ENCODE measurements at places on chromosomes 5 and 9.

- no peaks in the 10 kb centered on the region for H3K36me3 ChIP-seq
- H3K27me3 ChIP-seq, result no peaks in the 10 kb centered on the region
- no peak overlapping the region for H3K27ac ChIP-seq
- peaks cover 3% of the 10 kb centered on the region for H3K4me1 ChIP-seq
These were observed 805.5 kb upstream of the DMAC1 start for GRCh38 chr9:8605096-8605495.

DNA sequence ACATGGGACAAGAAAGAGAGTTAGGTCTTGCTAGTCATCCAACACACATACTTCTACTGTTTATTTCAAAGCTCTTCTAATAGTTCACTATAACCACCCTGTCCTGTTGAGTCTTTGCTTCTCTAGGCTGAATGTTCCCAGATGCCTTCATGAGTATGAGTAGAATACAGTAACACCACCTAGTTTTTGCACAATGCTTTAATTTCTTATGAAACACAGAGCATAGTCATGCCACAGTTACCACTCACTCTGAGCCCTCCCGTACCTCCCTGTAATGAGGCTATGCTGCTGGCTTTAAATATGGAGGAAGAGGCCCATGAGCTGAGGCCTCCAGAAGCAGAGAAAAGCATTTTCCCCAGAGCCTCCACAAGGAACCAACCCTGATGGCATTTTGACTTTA lies 75.0 kb upstream of the SLC1A3 start:
- no peaks in the 10 kb centered on the region for H3K36me3 ChIP-seq
- no peaks in the 10 kb centered on the region for H3K27me3 ChIP-seq
- H3K4me1 ChIP-seq, result peaks cover 6% of the 10 kb centered on the region
- H3K4me3 ChIP-seq, result no peak overlapping the region
- H3K27ac ChIP-seq, result no peak overlapping the region
- no peak for DNase-seq

- peaks cover 12% of the 10 kb centered on the region for H3K4me1 ChIP-seq
- no peaks in the 10 kb centered on the region for H3K27me3 ChIP-seq
- no peak overlapping the region for H3K27ac ChIP-seq
These were observed 25.6 kb downstream of the GOLGA2 start for GRCh38 chr9:128249908-128250838.

DNA sequence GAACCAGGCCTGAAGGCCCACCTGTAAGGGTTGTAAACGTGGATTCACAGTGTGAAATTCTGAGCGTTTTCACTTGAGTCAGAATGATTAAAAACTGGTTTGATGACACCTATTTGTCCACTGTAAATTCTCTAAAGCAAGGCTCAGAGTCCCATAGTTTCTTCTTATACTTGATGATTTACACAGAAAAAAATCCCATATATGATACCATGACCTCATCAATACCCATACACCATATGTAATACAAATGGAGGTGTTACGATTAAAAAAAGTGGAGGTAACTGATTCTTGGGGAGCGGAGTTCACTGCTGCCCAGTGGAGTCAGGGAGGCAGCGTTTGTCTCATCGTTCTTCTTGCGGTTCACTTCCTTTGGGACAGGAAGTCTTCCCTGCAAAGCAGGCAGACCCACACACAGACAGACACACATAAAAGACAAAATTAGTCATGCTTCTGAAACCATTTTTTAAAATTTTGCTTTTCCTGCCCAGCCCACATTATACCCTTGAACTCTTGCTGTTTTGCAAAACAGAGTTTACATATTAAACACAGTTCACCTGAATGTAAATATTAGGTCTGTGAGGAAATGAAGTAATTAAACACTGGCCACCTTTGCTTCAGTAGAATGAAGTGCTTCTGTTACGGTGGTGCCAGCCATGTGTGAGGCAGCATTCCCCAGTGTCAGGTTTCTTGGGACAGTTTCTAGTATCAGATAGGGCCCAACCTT lies 26.2 kb downstream of the NREP start:
- peaks cover 99% of the 10 kb centered on the region for H3K36me3 ChIP-seq
- no peak overlapping the region for H3K4me3 ChIP-seq
- H3K27ac ChIP-seq, result no peak overlapping the region

DNA sequence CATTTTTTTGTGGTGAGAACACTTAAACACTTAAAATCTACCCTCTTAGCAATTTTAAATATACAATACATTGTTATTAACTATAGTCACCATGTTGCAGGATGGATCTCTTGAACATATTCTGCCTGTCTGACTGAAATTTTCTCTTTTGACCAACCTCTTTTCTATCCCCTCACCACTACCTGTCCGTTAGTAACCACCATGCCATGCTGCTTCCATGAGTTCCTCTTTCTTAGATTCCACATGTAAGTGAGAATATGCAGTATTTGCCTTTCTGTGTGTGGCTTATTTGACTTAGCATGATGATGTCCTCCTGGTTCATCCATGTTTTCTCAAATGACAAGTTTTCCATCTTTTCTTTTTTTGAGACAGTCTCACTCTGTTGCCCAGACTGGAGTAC lies 48.5 kb upstream of the NAA35 start:
- H3K36me3 ChIP-seq, result no peaks in the 10 kb centered on the region
- H3K4me3 ChIP-seq, result no peak overlapping the region
- no peak overlapping the region for H3K27ac ChIP-seq
- no peaks in the 10 kb centered on the region for H3K27me3 ChIP-seq
- DNase-seq, result no peak

DNA sequence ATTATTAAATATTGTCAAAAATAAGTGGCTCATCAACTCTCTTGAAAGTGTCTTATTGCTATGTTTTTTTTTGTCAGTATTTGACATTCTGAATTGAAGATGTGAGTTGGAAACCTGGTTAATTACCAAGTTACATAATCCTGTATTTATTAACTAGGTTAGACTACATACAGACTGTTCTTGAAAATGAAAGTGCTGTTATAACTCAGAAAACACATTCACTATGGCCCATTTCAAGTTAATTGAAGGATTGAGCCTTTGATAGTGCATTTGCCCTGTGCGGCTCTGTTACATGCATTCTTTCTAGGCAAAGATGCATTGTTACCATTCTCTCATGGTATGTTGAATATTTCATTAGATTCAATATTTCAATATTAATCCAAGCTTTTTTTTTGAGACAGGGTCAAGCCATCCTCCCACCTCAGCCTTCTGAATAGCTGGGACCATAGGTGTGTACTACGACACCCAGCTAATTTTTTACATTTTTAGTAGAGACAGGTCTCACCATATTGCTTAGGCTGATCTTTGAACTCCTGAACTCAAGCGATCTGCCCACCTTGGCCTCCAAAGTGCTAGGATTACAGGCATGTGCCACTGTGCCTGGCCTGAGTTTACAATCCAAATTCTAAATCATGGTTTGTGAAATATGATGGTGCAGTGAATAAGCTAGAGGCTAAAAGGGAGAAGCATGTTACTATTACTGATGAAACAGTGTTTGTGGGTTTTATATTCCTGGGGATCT lies 10.0 kb downstream of the CTNNA1 start:
- H3K27ac ChIP-seq, result no peak overlapping the region
- no peak overlapping the region for H3K4me3 ChIP-seq
- H3K27me3 ChIP-seq, result no peaks in the 10 kb centered on the region
- H3K36me3 ChIP-seq, result peaks cover 51% of the 10 kb centered on the region

GRCh38 chr5:16995372-16995771 lies 59.3 kb upstream of the MYO10 start:
- H3K4me3 ChIP-seq, result no peak overlapping the region
- H3K36me3 ChIP-seq, result no peaks in the 10 kb centered on the region
- DNase-seq, result no peak
- H3K27ac ChIP-seq, result no peak overlapping the region
- no peaks in the 10 kb centered on the region for H3K27me3 ChIP-seq

DNA sequence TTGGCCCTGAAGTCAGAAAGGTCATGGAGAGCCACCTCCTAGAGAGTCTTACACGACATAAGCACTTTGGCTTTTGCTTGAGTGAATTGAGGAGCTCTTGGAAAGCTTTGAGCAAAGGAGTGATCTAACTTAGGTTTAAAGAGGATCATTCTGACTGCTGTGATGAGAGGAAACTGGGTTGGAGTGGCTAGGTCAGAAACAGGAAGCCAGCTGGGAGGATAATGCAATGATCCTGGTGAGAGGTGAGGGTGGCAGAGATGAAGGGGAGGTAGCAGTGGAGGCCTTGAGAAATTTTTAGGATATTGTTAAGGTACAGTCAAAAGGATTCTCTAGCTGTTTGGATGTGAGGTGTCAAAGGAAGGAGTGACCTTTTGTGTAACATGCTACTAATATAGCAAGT lies 32.2 kb upstream of the ROPN1L start:
- H3K36me3 ChIP-seq, result peaks cover 100% of the 10 kb centered on the region
- H3K27me3 ChIP-seq, result no peaks in the 10 kb centered on the region
- H3K4me1 ChIP-seq, result no peaks in the 10 kb centered on the region
- DNase-seq, result no peak
- no peak overlapping the region for H3K4me3 ChIP-seq

GRCh38 chr9:20309124-20309523 lies 313.2 kb downstream of the MLLT3 start:
- H3K4me1 ChIP-seq, result no peaks in the 10 kb centered on the region
- no peak for DNase-seq
- no peaks in the 10 kb centered on the region for H3K36me3 ChIP-seq

- H3K36me3 ChIP-seq, result no peaks in the 10 kb centered on the region
- H3K27ac ChIP-seq, result no peak overlapping the region
- no peak for DNase-seq
- no peaks in the 10 kb centered on the region for H3K27me3 ChIP-seq
- H3K4me1 ChIP-seq, result peaks cover 5% of the 10 kb centered on the region
These were observed 115.7 kb downstream of the WNK2 start for GRCh38 chr9:93299418-93300174.

DNA sequence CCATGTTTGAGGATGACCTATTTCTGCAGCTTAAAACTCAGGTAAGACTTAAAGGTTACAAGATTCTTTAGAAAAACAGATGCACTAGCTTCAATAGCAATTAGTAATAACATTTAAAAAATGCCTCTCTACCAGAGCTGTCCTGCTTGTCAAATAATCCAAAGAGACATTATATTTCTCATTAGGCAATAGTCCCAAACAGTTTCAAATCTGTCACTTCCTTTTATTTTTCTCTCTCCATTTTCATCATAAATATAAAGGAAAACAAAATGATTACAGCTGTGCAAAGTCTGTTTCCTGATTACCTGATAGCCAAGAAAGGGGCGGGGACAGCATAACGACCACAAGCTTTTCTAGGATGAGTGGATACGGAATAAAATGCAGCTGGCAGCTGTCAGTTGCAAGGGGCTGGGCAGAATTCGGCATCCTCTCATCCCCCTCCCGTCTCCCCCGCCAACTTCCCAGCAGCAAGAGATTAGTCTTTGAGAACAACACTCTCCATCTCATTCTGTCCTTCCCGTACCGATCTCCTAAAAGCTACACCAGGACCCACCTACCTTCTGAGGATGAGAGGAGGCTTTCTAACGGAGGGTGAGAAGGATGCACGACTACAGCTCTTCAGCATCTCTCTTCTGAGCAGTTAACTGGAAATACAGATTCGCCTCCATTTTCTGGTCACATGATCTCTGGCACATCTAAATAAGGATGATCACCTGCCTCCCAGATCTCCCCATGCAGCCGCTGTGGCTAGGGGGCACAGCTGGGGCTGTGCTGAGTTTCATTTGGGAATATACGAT lies 72.5 kb upstream of the PCA3 start:
- H3K27ac ChIP-seq, result no peak overlapping the region
- no peaks in the 10 kb centered on the region for H3K36me3 ChIP-seq
- no peak for DNase-seq
- H3K4me3 ChIP-seq, result peak overlapping the region; percentile 46

GRCh38 chr5:142926549-142926948 lies 156.4 kb downstream of the ARHGAP26 start:
- H3K4me3 ChIP-seq, result no peak overlapping the region
- H3K4me1 ChIP-seq, result no peaks in the 10 kb centered on the region
- DNase-seq, result no peak

DNA sequence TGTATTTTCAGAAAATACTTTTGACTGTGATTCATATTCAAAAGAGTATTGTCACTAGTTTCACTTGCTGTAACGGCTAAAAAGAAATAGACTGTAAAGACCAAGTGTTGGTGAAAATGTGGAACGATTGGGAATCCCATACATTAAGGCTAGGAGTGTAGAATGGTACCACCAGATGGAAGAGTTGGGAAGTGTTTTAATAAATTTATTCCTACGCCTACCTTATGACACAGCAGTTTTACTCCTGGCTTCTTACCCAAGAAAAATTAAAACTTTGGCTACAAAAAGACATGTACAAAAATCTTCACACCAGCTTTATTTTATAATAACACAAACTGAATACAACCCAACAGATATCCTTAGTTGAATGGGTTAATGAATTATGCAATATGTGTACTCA lies 256.2 kb downstream of the TAF11L14 start:
- DNase-seq, result no peak
- no peaks in the 10 kb centered on the region for H3K27me3 ChIP-seq
- no peak overlapping the region for H3K4me3 ChIP-seq
- H3K4me1 ChIP-seq, result no peaks in the 10 kb centered on the region
- H3K36me3 ChIP-seq, result no peaks in the 10 kb centered on the region

- DNase-seq, result no peak
- no peaks in the 10 kb centered on the region for H3K4me1 ChIP-seq
- H3K4me3 ChIP-seq, result no peak overlapping the region
- no peak overlapping the region for H3K27ac ChIP-seq
These were observed 2.3 kb upstream of the ENG start for GRCh38 chr9:127856729-127857116.

DNA sequence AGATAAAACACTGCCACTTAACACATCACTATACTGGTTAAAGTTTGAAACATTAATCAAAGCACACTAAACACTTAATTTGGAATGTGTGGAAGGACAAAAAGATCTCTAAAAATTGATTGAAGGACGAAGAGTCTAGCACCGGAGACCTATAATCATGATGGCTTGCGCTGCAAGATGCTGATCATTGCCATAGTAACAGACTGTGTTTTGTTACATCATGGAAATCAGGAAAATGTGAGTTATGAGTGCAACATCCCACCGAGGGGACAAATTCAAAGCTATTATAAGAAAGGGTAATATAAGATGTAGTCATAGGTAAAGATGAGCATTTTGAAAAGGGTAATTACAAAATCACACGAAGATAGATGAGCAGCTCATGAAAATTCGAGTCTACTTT lies 278.8 kb upstream of the CTNND2 start:
- DNase-seq, result no peak
- H3K36me3 ChIP-seq, result no peaks in the 10 kb centered on the region
- H3K4me1 ChIP-seq, result no peaks in the 10 kb centered on the region
- no peaks in the 10 kb centered on the region for H3K27me3 ChIP-seq

- H3K4me3 ChIP-seq, result no peak overlapping the region
- no peaks in the 10 kb centered on the region for H3K36me3 ChIP-seq
- no peaks in the 10 kb centered on the region for H3K27me3 ChIP-seq
- H3K4me1 ChIP-seq, result peaks cover 5% of the 10 kb centered on the region
These were observed 25.3 kb upstream of the SLC1A3 start for GRCh38 chr5:36581070-36581469.

GRCh38 chr9:105445203-105445881 lies 2.5 kb upstream of the FSD1L start:
- no peak for DNase-seq
- H3K27ac ChIP-seq, result no peak overlapping the region
- peaks cover 2% of the 10 kb centered on the region for H3K4me1 ChIP-seq
- no peaks in the 10 kb centered on the region for H3K36me3 ChIP-seq
- no peak overlapping the region for H3K4me3 ChIP-seq
- peaks cover 8% of the 10 kb centered on the region for H3K27me3 ChIP-seq

GRCh38 chr5:56405116-56405908 lies 172.2 kb upstream of the ANKRD55 start:
- peak; percentile 9 for DNase-seq
- peaks cover 5% of the 10 kb centered on the region for H3K4me1 ChIP-seq
- H3K4me3 ChIP-seq, result no peak overlapping the region
- H3K27ac ChIP-seq, result peak overlapping the region; percentile 7
- H3K27me3 ChIP-seq, result no peaks in the 10 kb centered on the region
- no peaks in the 10 kb centered on the region for H3K36me3 ChIP-seq
